Activated CD4-positive, alpha-beta T cell treated with anti-CD3 and anti-CD28 coated beads, Interleukin-10, Interleukin-2, amounts not matched to agents 100 ng/mL and 50 ng/mL, durations not matched to agents 16 hours and 8 hours (primary cell): ENCODE measurements at places on chromosomes 16 and 17.

DNA sequence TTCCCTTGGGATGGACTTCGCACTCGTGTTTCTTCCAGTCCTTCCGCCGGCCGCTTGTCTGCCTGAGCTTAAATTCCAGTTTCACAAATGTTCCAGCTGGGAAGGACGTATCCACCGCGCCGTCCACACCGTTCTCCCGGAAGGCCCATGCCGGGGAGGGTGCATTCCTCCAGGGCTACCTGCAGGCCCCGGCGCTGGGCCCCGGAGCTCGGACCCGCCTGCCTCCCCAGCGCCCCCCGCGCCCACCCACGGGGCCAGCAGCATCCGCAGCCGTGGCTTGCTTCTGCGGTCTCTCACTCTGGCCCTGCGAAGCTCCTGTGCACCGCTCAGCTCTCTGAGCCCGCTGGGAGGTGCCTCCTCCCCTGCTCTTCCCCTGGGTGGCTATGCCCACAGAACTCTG, 2084.1 kb downstream of the TP53TG3F start:
- no peak for DNase-seq

- DNase-seq = no peak
Measured at GRCh38 chr17:67624886-67625656, 92.7 kb upstream of the NOL11 start.

- peak; percentile 18 for DNase-seq
Measured at GRCh38 chr17:45096141-45096540, 35.0 kb downstream of the NMT1 start.

DNA sequence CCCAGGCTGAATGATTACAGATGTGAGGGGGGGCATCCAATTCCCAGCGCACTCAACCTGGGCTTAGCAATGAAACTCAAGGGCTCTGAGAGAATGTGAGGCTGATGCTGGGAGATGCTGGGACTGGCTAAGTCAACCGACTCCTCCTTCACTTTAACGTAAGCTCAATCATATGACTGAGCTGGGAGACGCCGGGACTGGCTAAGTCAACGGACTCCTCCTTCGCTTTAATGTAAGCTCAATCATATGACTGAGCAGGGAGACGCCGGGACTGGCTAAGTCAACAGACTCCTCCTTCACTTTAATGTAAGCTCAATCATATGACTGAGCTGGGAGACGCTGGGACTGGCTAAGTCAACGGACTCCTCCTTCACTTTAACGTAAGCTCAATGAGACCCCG, 179.4 kb downstream of the VPS53 start:
- DNase-seq = no peak

GRCh38 chr17:49406421-49407061, 8.1 kb downstream of the PHB1 start:
- DNase-seq = no peak

- peak; percentile 7 for DNase-seq
Measured at GRCh38 chr17:40779181-40779909, 3.0 kb downstream of the KRT27 start.

DNA sequence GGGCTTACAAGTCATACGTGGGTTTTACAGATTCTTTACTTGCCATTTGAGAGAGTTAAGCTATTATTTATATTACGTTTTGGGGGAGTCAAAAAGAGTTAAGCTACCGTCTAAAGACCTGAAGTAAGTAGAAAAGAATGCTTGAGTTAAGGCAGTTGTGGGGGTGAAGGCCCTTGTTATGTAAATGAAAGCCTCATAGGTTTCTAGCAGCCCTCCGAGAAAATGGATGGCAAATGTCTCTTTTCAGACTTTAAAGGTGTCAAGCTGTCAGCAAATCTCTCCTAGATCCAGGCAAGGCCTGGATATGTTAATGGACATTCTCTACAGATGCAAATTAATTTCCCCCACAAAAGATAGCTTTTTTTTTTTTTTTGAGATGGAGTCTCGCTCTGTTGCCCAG, 7.2 kb upstream of the EIF4A3 start:
- DNase-seq = no peak

DNA sequence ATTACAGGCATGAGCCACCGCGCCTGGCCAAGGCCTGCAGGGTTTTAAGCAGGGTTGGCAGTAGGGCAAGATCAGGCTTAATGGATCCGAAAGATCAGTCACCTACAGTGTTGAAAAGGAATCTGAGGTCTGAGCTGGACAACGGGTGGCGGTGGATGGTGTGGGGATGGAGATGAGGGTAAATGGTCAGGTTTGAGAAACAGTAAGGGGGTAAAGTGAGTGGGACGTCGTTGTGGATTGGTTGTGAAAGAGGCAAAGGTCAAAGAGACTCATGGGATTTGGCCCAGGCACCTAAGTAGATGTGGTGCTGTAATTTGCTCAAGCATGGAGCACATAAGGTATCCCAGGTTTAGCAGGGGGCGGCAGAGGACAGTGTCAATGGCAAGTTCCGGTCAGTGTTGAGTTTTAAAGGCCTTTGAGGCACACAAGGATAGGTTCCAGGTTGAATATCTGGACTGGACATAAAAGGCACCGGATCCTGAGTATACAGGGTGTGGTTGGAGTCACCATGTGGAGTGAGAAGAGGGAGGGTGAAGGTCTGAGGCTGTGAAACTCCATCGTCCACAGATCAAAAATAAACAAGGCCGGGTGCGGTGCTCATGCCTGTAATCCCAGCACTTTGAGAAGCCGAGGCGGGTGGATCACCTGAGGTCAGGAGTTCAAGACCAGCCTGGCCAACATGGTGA, 1.1 kb upstream of the SLC16A5 start:
- no peak for DNase-seq

GRCh38 chr16:15772579-15773293, 84.1 kb downstream of the MYH11 start:
- DNase-seq = no peak
